Bronchial epithelial cell (primary cell): ENCODE measurements at places on chromosomes 16 and 17.
A peak's percentile ranks its signal among the peaks of the same experiment; 100 is the strongest.

DNA sequence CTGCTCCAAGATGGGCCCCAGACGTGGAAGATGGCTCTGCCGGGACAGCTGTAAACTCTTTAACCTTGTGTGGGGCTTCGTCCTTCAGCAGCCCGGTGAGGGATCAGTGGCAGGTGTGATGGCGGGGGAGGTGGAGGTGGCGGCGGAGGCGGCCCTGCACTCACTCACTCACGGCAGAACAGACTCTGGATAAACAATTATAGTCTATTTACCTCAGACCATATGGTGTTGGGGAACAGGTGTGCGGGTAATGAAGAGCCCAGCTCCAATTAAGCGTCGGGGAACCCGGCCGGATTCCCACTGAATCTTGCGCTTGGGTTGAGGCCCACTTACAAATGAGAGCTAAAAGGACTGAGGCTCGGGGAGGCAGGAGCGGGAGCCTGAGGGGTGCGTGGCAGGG is 104.3 kb upstream of the SDK2 start:
- DNase-seq, result no peak

DNA sequence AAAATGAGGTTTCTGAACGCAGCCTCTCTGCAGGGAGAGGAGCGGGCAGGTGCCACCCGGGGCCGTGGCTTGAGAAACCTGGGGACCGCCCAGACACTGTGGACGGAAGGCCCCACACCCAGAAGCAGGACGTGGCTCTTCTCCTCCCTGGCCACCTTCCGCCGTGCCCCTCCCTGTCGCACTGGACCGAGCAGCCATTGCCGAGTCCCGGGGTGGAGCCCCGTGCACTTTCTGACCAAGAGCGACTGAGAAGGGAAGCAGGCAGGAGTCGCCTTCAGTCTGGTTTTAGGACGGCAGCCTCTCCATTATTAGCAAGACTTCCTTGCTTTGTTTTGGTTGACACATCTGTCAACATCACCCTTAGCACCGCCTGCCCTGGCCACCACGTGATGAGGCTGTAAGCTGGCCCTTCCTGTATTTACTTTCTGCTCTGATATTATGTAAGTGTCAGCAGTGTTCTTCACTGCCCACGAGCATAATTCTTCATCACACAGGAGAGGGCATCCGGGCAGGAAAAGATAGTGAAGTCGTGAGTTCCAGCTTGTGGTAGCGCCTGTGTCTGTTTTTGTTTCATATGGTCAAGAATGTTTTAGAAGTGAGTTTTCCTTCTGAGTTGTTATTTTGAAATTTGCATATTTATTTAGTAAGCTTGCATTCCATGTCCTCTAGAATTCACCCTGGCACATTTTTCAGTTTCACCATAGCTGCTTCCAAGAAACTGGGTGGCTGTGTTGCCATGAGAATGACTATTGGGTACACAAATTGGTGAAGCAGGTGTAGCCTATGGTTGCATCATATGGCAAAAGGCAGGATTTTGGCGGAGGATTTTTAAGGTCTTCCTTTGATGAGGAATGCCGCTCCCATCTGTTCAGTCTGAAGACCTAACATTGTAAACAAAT is 1.0 kb downstream of the HERPUD1 start:
- DNase-seq, result peak; percentile 73

DNA sequence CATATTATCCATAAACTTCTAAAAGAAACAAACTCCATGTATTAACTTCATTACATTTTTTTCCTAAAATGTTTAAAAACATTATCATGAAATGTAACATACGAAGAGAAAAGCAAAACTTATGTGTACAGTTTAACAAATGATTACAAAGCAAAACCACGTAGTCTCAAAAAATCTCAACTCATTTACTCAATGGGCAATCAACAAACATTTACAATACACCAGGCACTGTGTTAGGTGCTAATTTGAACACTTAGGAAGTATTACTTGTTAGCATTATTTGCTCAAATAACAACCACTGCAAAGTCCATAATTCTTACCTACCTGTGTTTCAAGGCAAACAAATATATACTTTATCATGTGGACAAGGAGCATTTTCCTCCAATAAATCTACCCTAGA is 164.9 kb downstream of the STX8 start:
- DNase-seq, result no peak

DNA sequence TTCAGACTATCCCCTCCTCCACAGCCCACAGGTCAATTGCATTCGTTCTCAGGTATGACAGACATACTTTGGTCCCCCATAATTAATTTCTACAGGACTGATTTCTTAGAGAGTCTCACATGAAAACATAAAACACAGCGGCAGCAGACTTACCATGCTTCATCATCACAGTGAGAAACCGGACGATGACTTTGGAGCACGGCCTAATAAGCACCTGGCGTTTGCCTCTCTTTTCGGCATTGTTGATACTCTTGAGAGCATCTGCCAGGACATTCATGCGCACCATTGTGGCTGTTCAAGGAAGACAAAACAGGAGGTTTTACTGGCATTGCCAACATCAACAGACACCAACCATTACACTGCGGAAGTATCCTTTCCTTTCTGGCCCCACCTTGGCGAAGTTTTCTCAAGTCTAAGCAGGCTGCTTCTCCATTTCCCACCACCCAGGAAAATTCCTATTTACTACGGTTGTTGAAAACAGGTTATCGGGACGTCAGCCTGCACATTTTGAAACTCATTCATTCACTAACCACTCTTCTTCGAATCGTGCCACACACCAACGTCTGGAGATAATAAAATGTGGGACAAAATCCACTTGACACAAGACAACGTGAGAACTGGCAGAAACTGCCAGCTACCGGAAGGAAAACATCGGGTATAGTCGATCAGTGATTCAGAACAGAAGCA is 1.2 kb downstream of the RPS15A start:
- peak; percentile 10 for DNase-seq

DNA sequence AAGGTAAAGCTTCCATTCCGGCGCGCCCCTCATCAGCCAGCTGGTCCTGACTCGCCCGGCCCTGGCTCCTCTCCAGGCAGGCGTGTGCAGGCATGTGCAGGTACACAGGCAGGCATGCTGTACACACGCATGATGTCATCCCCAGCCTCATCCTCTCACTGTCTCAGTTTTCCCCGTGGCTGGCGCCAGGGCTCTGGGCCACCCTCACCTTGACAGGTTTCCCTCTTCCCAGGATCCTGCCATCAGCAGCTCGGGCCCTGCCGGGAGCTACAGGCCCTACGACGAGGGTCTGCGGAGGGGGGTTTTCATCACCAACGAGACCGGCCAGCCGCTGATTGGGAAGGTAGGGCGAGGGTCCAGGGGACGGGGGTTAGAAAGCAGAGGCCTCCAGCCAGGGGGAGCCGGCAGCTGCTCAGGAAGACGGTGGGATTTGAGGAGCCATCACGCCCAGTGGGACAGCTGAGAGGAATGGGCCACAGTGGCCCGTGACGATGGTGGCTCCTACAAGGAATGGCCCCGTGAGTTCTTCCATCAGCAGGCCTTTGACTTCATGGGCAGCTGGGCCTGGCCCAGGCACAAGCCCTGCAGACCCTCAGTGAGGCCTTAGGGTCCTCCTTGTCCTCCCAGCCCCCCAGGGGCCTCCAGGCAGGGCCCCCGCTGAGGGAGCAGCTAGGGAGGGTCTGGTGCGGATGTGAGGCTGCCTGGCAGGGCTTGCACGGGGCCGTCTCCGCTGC is 8.5 kb downstream of the GAA start:
- peak; percentile 86 for DNase-seq
